Activated T-cell treated with anti-CD3 and anti-CD28 coated beads for 1 hour (primary cell): ENCODE measurements at places on chromosomes 7 and 10.

DNA sequence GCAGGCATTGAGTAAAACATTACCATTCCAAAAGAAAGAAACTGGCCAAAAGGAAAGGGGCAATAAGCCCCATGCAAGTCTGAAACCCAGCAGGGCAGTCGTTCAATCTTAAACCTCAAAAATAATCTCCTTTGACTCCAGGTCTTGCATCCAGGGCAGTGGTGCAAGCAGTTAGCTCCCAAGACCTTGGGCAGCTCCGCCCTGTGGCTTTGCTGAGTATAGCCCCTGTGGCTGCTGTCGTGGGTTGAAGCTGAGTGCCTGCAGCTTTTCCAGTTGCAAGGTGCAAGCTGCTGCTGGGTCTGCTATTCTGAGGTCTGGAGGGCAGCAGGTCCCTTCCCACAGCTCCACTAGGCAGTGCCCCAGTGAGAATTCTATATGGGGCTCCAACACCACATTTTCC is 580.1 kb upstream of the AUTS2 start:
- no peak for DNase-seq

GRCh38 chr10:104515678-104516199 is 125.4 kb upstream of the SORCS3 start:
- DNase-seq, result no peak

- DNase-seq, result no peak
Observed at GRCh38 chr7:24384362-24385030, 100.5 kb downstream of the NPY start.

DNA sequence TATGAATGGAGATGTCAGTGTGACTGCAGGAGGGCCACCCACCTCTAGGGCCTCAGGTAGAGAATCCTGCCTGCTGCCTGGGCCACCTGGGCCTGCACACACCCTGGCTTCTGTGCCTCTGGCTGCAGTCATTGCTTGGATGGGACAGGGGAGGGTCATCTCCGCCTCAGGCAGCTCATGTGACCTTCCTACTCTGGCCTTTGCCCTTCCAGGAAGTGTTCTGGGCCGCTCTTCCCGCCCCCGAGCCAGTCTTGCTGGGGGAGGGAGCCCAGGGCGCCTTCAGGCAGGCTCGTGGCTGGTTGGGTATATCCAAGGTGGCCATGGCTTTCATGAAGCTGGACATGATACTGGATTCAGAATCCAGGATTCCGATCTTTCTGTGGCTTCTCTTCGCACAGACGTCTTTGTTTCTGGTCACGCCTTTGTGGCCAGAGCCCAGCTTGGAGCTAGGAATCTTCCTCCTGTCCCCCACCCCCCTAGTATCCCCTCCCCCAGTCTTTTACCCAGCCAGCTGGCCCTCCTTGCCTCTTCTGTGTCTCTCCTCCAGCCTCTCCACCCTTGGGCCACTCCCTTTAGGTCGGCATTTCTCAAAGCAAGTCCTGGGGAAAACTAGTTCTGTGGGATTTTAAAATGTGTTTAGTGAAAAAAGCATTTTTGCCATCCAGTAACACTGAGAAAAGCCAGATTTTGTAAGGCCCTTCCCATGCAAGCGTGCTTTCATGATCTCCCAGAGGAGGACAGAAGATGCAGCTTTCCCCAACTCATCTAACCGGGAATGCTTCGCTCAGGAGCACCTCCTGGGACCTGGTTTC is 119.6 kb downstream of the ZMIZ1 start:
- no peak for DNase-seq

- no peak for DNase-seq
Observed at GRCh38 chr10:71638822-71639719, 80.5 kb downstream of the C10orf105 start.

DNA sequence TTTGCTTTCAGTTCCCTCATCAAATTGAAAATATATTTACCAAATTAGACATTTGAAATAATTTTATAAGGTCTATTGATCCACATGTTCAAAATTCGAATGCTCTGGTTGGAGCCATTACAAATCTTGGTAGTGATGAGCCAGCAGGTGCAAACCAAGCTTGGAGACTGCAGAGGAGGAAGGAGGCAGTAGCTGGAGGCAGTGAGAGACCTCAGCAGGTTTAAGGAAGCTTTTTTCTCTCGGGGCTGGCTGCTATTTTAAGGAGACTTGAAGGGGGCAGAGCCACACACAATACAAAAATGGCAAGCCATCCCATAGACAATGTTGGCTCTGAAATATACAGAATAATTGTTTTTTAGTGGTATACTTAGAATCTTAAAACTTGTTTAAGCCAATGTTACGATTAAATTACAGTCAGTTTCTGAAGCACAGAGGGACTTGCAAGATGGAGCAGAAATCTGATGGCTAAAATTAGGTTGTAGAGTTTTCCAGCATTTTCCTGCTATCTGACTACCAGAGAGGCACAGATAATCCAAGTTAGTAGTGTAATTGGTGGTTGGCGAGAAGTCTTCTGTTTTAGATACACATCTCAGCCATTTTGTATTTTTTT is 185.8 kb downstream of the SNX10 start:
- DNase-seq, result no peak

GRCh38 chr7:1022801-1023465 is 21.4 kb upstream of the GPR146 start:
- DNase-seq, result no peak

DNA sequence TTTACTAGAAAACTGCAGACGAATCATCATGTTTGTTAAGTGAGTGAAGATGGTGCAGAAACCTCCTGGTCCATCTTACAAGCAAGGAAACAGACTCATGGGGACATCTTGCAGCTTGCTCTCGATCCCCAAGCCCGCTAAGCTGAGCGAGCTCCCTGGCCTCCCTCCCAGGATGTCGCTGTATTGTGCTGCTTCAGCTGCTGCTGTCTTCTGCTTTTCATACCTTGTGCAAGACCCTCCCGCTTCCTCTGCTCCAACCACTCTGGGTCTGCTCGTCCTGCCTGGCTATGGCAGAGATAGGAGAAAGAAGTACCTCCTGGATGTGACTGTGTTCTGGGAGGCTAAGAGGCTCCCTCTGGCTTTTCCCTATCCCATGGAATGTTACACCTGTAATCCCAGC is 285.2 kb upstream of the FZD8 start:
- no peak for DNase-seq

DNA sequence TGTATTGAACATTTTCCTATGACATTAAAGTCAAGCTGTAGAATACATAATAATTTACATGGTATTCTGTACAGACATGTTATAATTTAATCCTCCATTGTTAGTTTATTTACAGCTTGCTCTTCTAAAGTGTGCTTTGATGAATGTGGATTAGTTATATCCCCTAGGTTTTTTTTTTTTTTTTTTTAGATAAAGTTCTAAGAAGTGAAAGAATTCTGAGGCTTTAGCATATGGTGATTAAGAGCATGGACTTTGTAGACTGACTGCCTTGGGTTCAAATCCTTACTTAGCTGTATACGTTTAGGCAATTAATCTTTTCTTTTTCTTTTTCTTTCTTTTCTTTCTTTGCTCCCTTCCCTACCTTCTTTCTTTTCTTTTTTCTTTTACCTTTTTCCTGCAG is 44.9 kb downstream of the MKLN1 start:
- DNase-seq, result no peak

- DNase-seq, result no peak
Observed at GRCh38 chr10:69329721-69330178, 51.5 kb downstream of the HK1 start.

DNA sequence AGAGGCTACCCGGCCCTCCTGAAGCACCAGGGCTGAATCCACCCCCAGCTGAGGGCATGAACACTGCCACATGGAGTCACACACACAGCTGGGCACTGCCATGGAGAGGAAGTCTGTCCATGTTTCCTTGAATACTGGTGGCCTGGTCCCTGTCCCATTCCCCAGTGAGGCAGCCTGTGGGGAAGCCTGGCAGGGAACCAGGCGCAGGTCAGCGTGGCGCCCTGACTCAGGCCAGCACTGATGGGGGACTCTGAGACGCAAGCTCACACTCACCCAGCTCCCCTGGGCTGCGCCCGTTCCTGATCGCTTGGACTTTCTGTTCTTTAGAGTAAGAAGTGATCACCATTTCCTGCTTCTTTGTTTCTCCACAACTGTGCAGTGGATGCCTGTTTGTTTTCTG is 128.3 kb downstream of the EGFR start:
- DNase-seq, result no peak

DNA sequence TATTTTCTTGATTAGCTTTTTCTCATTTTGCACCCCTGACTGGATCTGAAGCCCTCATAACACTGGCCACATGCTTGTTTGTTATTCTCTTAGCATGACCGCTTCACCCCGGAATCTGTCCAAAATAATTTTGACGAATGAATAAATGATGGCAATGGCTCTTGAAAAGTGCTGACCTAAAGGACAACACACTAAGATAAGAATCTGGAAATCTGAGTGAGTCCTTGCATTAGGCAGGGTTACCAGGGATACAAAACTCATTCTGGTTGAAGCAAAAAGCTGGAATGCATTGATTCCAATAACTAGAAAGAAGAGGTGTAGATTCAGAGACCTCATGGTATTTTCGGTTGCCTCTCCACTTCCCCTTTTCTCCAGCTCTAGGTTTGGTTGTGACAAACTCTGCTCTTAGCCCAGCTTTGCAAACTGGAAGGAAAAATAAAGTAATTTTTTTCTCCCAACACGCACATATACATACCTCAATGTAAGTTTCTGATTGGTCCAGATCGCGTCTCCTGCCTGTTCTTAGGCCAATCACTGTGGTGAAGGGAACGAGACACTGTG is 157.4 kb downstream of the SKIDA1 start:
- DNase-seq, result no peak
